ENCODE measurements at places on chromosomes 4 and X.
A peak's percentile ranks its signal among the peaks of the same experiment; 100 is the strongest.

GRCh38 chrX:120459309-120459708 is 9.8 kb downstream of the LAMP2 start:
- DNase-seq: no peak

DNA sequence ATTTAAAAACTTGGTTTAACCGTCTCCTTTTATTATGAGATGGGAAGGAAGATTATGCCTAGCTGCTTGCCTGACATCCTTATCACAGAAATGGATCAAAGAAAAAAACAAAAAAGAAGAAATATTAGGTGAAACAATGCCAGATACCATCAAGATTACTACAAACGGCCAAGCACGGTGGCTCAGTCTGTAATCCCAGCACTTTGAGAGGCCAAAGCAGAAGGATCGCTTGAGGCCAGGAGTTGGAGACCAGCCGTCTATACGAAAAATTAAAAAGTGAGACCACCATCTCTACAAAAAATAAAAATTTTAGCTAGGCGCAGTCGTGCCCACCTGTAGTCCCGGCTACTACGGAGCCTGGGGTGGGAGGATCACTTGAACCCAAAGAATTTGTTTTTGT is 2.3 kb downstream of the FRYL start:
- no peak for DNase-seq

GRCh38 chrX:133699023-133699728 is 283.9 kb upstream of the GPC4 start:
- DNase-seq: no peak

- no peak for DNase-seq
These were observed 127.3 kb downstream of the TMA16 start for GRCh38 chr4:163621821-163622220.

GRCh38 chr4:173531086-173531965 is 1.3 kb upstream of the HAND2 start:
- no peak for DNase-seq

DNA sequence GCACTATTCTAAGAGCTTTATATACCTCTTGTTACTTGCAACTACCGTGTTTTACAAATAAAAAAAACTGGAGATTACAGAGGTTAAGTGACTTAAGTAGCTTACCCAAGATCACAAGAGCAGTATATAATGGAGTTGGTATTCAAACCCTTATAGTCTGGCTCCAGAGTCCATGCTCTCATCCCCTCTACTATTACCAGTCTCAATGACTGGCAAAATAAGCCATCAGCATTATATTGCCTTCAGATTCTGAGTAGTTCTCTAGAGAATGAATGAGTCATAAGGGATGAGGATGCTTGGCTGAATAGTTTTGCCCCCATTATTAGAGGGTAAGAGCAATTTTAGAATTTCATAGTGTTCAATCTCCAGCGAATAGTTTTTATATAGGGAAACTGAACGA is 170.1 kb upstream of the ATOH1 start:
- no peak for DNase-seq

- DNase-seq: no peak
These were observed 317.9 kb upstream of the DIPK2B start for GRCh38 chrX:45518552-45518951.

GRCh38 chr4:121712001-121712651 is 15.3 kb upstream of the ANXA5 start:
- no peak for DNase-seq

GRCh38 chr4:168877511-168878491 is 132.3 kb downstream of the CBR4 start:
- DNase-seq: no peak

DNA sequence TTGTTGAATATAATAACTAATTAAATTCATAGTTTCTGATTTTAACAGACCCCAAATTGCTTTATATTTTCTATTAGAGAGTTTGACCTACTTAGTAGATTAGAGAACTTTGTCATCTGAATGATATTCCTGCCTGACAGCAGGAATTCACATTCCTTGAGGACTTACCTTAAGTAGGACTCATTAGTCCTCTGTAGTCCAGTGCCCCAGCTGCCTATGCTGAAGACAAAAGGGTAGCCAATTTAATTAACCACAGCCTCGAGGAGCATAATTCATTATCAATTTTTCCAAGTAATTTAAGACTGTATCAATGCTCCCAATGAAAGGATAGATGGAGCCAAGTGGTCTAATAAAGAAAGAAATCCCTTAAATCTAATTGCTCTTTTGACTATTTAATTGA is 1405.0 kb upstream of the IGFBP7 start:
- no peak for DNase-seq

DNA sequence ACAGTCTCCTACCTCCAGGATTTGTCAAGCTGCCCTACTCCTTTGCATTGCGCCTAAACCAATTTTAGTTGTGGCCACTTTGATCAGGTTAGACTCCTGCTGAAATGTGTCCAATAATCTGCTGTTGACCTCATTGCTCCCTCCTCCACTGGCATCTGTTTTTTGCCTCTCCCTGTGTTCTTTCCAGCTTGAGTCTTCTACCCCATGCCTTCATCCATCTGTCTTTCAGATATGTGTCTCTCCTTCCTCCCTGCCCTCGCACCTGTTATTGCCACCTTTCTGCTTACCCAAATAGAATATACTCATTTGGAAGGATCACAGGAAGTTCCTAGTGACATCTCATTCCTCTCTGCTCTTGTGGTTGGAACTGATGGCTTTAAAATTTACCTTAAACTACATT is 366.6 kb upstream of the CLNK start:
- no peak for DNase-seq

GRCh38 chr4:155657169-155657568 is 9.5 kb upstream of the GUCY1A1 start:
- DNase-seq: no peak

DNA sequence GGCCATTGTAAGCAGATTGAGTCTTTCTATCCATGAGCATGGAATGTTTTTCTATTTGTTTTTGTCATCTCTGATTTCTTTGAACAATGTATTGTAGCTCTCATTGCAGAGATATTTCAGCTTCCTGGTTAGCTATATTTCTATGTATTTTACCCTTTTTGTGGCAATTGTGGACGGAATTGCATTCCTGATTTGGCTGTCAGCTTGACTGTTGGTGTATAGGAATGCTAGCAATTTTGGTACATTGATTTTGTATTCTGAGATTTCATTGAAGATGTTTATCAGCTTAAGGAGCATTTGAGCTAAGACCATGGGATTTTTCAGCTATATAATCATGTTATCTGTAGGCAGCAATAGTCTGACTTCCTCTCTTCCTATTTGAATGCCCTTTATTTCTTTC is 154.6 kb downstream of the GUCY2F start:
- no peak for DNase-seq

DNA sequence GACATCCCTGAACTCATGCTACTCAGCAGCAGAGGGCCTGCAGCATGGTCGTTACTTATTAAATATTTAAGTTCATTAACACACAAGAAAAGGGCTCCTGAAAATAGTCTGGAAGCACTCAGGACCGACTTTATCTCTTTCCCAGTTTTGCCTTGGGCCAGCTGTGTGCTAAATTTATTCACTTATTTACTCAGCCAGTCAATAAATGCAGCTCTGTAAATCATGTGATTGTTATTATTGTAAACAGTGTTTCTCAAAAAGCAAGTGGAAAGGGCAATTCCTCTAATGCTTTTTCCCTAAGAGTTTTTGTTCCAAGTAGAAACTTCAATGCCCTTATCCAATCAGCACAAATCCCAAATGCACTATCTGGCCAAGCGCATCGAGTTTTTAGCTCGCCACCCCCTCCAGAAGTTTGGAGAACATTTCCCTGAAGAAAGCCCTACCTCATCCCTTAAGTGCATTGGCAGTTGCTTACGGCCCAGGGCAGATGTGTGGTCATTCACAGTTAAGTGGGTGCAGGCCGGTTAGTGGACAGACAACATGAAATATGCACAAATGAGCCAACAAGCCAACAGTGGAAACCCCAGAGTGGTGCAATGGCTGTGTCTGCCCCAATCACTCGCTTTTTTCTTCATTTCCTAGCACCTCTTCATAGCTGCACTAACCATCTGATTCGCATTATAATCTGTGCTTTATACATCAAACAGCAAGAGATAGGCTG is 125.8 kb downstream of the SMIM20 start:
- DNase-seq: no peak

DNA sequence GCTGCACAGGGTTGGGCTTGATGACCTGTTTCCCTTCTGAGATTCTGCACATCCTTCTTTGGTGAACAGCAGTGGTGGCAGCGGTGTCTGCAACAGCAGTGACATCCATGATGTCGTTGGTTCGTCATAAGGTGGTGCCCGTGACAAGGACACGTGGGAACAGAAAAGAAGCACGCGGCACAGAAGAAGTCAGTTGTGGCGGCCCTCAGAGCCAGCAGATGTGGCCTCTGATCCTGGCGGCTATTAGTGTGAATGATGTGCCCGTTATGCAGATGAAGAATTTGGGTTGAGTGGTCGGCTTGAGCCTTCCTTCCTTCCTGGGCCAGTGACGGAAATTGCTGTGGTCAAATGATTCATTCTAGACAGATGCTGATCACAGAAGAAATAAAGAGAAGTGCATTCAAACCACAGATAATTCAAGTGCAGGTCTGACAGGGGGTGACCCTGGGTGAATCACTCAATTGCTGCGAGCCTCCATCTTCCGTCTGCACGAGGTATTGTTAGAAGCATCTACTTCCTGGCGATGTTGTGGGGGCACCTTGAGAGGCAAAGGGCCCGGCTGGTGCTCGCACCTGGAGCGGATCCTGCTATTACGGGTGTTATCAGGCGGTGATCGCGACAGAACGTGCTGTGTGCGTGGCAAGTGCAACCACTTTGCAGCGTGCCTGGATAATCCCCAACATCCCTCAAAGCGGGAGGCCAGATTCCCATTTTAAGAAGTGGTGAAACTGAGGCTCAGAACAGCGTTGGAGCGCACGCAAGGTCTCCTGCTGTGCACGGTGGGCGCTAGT is 215.2 kb upstream of the PSAPL1 start:
- peak; percentile 27 for DNase-seq

GRCh38 chr4:169682372-169683047 is 62.1 kb downstream of the CLCN3 start:
- no peak for DNase-seq

DNA sequence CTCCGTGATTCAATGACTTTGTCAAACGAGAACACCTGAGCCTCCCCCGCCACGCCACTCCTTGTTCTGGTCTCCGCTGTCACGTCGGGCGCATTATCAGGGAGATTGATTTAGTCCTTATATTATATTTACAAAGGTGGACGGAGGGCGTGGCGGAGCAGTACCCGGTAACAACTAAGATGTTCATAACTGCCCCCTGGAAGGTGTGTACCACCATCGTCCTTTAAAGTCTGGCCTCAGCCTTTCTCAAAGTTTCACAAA is 284.2 kb downstream of the PACRGL start:
- DNase-seq: no peak

GRCh38 chrX:129629837-129630236 is 24.9 kb downstream of the APLN start:
- DNase-seq: no peak

GRCh38 chr4:184790826-184791225 is 34.9 kb downstream of the ACSL1 start:
- no peak for DNase-seq

DNA sequence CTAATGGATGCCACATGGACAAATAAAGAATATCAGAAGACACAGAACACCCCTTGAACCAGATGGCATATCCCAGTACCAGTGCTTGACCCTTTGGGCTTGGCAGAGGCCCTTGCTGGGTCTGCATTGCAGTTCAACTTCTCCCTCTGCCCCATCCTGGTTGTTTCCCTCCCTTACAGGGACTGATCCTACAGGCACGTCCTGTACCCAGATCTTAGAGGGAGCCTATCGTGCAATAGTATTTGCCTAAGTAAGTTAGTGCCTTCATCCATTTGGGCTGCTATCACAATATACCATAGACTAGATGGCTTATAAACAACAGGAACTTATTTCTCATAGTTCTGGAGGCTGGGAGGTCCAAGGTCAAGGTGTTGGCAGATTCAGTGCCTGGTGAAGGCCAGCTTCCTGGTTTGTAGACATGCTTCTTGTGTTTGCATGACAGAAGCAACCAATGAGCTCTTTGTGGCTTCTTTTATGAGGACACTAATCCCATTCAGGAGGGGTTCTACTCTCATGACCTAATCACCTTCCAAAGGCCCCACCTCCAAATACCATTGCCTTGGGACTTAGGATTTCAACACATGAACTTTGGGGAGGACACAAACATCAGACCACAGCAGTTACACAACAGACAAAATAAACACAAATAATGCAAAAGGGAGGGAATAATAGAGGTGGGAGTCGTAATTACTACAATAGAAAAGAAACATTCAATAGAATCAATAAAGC is 146.5 kb upstream of the MSX1 start:
- no peak for DNase-seq

GRCh38 chr4:165580351-165580905 is 201.6 kb downstream of the CPE start:
- no peak for DNase-seq

GRCh38 chr4:173525118-173526011 is 4.7 kb downstream of the HAND2 start:
- DNase-seq: no peak

- no peak for DNase-seq
These were observed 78.8 kb downstream of the CLDN22 start for GRCh38 chr4:183241322-183241640.

DNA sequence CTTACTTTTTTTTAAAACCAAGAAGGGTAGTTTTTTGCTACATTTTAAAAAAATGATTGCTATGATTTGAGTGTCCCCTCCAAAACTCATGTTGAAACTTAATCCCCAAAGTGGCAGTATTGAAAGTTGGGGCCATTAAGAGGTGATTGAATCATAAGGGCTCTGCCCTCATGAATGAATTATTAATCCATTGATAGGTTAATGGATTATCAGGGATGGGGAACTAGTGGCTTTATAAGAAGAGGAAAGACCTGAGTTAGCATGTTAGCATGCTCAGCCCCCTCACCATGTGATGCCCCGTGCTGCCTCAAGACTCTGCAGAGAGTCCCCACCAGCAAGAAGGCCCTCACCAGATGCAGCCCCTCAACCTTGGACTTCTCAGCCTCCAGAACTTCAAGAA is 31.0 kb downstream of the SMIM43 start:
- DNase-seq: no peak

DNA sequence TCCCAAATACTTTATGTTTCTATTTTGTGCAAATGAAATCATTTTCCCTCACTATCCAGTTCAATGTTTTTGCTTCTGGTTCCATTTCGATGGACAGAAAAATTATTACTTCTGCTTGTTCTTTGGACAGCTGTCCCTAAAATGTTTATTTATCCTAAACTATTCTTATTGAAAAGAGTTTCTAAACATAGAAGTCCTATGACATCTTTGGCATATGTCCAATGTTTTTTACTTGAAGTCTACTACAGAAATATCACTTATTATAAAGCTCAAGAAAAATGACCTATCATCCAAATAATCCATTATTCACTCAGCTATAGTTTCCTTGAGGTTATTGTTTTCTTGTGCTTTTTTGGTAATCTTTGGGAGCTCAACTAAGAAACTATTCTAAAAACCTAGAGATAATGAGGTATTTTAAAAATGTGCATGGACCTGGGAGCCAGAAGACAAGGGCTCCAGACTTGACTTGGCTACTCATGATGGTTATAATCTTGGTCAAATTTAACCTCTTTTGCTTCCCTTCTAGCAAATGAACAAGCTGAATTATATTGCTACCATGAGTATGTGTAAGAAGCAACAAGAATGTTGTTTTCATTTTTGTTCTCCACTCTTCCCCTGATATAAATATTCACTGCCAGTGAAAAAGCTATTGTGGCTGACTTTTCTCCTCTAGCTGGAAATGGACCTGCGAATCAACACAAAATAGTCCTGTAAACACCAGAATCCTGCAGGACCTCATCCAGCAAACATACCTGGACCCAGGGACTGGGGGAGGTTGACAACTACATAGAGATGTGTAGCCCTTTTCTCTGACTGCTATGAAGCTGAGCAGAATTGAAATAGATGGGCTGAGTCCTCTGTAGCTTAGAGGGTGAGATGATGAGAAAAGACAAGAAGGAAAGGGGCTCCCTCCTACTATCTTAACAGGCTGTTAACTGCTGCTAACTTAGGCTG is 137.4 kb downstream of the FRYL start:
- DNase-seq: no peak

All from activated T-helper 1 cell treated with anti-CD3 and anti-CD28 coated beads, Interleukin-12 subunit alpha, Interleukin-12 subunit beta, Interleukin-2, Interleukin-4 antibody, amounts not matched to agents 30 ng/mL and 10 ng/mL and 1 ng/mL, durations not matched to agents 14 hours and 24 hours and 36 hours (primary cell).